Activated naive CD8-positive, alpha-beta T cell treated with anti-CD3 and anti-CD28 coated beads, Interleukin-2, amount 10 ng/mL, durations not matched to agents 7 days and 5 days (primary cell): ENCODE measurements at places on chromosomes 3 and 15. TPM values are rescaled to one million over a fixed set of nuclear protein-coding genes. Genes with fewer than 3 reads are reported as not detected.

DNA sequence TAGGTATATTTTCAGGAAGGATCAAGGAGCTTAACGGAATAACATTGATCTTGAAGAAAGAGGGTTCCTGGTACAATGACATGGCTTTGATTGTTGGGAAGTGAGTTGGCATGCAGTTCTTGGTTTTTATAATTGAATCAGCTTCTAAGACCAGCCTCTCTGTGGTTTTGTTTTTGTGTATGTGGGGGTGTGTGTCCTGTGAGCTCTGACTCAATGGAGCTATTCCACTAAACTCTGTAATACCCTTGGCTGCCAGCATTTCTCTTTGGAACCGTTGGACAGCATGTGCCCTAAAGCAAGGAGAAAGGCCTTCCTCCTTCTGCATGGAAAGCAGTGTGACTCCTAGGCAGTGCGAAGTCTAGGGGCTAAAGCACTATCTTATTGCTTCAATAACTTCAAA is 124.8 kb downstream of the EDEM1 start:
- no peak overlapping the region for H3K4me3 ChIP-seq
- H3K36me3 ChIP-seq = no peaks in the 10 kb centered on the region
- H3K4me1 ChIP-seq = no peaks in the 10 kb centered on the region
- DNase-seq = no peak
- peaks cover 5% of the 10 kb centered on the region for H3K27me3 ChIP-seq

GRCh38 chr3:108103886-108104797 is 13.3 kb upstream of the CD47 start:
- no peak for DNase-seq
- peaks cover 1% of the 10 kb centered on the region for H3K36me3 ChIP-seq
- no peak overlapping the region for H3K27ac ChIP-seq
- H3K4me1 ChIP-seq = peaks cover 28% of the 10 kb centered on the region

The TRIM69 gene
- total RNA-seq = 55.7 TPM

GRCh38 chr15:89802986-89803824 is 11.4 kb downstream of the ANPEP start:
- H3K4me3 ChIP-seq = no peak overlapping the region
- H3K27ac ChIP-seq = no peak overlapping the region
- DNase-seq = no peak
- H3K27me3 ChIP-seq = peaks cover 2% of the 10 kb centered on the region
- no peaks in the 10 kb centered on the region for H3K36me3 ChIP-seq

The PLA2G4E gene
- total RNA-seq = not detected

The TRANK1 gene
- 99.6 TPM for total RNA-seq

The TRPC1 gene
- 2.8 TPM for total RNA-seq

The ENTPD3 gene
- total RNA-seq = not detected

DNA sequence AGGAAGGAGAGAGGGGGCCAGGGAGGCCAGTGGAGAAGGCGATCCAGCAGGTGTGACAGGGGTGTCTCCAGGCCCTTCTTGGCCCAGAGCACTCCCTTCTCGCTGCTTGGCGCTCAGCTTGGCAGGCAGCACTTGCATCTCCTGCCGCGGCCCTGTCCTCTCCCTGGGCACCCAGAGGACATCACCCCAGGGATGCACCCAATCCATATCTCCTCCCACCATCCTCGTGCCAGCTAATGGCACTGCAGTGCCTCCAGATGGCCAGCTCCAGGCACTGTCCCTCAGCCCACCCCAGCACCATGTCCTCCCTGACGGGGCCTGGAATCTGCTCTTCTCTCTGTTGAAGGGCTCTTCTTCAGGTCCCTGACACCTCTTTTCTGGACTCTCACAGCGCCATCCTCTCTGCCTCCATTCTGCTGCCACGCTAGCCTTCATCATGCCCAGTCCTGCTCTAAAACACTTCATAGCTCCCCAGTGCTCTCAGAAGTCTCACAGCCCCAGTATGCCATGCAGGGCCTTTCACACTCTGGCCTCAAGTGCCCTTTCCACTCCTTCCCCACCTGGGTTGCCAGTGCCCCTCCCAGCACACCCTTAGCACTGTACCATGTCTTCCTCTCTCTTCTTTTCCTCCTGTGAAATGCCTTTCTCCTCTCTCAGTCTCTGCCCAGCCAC is 106.8 kb upstream of the SLC6A11 start:
- H3K36me3 ChIP-seq = no peaks in the 10 kb centered on the region
- no peak overlapping the region for H3K4me3 ChIP-seq
- peaks cover 56% of the 10 kb centered on the region for H3K27me3 ChIP-seq
- peaks cover 4% of the 10 kb centered on the region for H3K4me1 ChIP-seq
- DNase-seq = no peak

DNA sequence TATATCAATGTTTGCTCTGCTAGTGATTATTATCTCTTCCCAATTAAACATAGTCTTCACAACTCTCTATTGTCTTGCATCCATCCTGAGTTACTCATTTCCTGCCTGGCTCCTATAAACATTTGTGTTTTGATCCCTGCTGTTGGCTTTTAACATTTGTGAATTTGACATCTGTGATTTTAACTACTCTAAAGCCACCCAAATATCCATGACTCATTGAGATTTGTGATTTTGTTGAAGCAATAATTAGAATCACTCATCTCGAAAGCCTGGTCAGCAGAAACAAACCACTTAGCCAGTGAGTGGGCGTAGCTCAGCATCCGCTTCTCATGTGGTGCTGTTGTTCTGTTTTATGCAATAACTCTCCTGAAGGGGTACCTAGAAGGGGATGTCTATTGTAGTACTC is 174.3 kb upstream of the ZBTB20 start:
- DNase-seq = no peak
- no peak overlapping the region for H3K27ac ChIP-seq
- no peaks in the 10 kb centered on the region for H3K36me3 ChIP-seq
- H3K4me3 ChIP-seq = no peak overlapping the region
- H3K27me3 ChIP-seq = peaks cover 2% of the 10 kb centered on the region

DNA sequence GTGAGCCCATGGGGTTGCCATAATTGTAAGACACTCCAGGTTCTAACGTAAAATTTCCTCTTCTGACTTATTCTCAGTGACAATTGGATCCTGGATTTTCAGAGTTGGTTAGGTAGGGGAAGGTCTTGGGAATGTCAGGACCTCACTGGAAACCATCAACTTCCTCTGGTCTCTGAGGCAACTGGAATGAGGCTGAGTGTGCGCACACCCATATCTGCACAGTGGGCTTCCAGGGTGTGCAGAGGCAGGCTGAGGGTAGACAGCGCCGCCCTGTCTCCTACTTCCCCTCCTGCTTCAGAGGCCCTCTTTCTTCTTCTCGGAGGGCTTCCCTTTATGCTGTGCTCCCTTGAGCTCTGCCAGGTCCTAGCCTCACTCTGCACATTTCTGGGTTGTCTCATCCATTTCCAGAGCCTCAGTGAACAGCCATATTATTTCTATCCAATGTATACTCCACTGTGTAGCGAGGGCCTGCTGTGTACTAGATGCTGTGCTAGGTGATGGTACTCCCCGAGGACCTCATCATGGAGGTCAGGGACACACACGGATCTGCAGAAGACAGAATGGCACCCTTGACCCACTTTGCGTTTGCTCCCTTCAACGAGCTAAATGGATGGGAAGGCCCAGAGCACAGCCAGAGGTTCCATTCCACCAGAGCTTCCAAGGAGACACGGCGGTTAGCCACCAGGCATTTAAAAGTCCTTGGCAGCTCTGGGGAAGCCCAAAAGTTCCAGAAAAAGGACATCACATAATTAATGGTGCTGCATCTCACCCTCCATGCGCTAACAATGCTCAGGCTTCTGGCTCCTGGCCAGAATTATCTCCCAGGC is 18.3 kb downstream of the ACAA1 start:
- H3K27ac ChIP-seq = no peak overlapping the region
- peak; percentile 14 for DNase-seq
- no peaks in the 10 kb centered on the region for H3K27me3 ChIP-seq
- H3K4me1 ChIP-seq = peaks cover 13% of the 10 kb centered on the region
- no peak overlapping the region for H3K4me3 ChIP-seq
- peaks cover 14% of the 10 kb centered on the region for H3K36me3 ChIP-seq
